ENCODE measurements at places on chromosomes 2 and 18.

GRCh38 chr18:66813138-66813537, 209.2 kb upstream of the CDH19 start:
- no peak for DNase-seq

DNA sequence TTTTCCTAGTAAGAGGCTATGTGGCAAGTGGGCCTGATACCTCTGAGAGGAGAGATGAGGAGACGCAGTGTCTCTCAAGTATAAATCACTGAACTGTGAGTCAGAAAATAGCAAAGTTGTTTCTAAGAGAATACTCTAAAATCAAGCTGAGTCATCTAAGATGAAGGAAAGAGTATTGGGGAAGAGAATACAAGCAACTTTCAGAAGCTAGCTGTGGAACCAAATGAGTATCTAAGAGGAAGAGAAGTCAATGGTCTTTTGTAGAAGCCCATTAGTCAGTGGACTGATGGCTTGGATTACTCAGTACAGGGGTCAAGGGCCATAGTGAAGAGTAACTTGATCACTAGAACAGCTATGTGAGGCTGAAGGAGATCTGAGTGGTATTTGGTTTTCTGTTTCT, 2.7 kb upstream of the DCC start:
- no peak for DNase-seq

GRCh38 chr18:52554180-52554579, 214.2 kb downstream of the DCC start:
- no peak for DNase-seq

GRCh38 chr2:71558300-71559051, 105.1 kb downstream of the DYSF start:
- no peak for DNase-seq

DNA sequence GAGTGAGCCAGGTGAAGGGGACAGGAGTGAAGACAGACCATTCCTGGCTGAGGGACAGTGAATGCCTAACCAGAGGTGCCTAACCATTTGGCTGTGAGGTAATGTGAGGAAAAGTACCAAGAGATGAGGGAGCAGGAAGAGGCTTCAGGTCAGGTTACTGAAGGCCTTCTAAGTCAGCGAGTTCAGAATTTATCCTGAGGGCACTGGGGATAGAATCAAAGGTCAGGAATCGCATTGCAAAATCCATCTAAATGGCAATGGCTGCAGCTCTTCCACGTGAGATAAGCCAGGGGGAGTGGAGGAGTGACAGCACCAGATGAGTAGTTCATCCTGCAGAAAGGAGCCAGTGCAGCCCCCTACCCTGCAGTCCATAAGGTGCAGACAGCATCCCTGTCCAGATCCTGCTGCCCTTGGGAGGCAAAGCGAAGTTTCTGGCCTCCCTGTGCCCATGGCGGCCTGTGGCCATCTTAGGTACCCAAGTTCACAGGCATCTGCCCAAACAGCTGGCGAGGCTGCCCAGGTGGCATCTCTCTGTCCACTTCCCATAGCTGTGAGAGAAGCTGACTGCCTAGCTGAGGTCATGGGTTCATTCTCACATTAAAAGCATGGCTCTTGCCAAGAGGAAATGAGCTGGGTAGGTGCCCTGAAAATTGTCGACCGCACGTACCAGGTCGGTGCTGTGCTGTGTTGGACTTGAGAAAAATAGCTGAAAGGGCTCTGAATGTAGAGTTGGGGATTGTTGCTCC, 49.5 kb downstream of the CYP27C1 start:
- DNase-seq = no peak

- peak; percentile 66 for DNase-seq
Observed at GRCh38 chr18:21241301-21242048, 557 bp upstream of the GREB1L start.

DNA sequence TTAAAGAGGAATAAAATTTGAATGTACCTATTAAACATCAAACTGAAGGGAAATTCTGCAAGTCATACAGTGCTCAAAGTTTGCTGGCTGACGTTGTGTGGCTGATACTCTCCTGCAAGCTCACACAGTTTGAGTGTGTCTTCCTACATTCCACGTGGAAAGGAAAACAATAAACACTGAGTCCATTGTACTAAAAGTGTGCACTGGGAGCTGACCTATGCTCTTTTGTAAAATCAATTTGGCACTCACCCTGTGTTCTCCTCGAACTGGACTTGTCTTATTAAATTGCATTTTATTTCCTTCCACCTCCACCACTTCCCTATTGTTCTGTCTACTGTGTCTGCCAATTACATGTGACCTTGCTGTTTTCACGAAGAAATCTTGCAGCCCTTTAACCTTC, 458.0 kb downstream of the CPS1 start:
- DNase-seq = no peak

- DNase-seq = no peak
Observed at GRCh38 chr2:185921048-185921756, 182.6 kb downstream of the FSIP2 start.

DNA sequence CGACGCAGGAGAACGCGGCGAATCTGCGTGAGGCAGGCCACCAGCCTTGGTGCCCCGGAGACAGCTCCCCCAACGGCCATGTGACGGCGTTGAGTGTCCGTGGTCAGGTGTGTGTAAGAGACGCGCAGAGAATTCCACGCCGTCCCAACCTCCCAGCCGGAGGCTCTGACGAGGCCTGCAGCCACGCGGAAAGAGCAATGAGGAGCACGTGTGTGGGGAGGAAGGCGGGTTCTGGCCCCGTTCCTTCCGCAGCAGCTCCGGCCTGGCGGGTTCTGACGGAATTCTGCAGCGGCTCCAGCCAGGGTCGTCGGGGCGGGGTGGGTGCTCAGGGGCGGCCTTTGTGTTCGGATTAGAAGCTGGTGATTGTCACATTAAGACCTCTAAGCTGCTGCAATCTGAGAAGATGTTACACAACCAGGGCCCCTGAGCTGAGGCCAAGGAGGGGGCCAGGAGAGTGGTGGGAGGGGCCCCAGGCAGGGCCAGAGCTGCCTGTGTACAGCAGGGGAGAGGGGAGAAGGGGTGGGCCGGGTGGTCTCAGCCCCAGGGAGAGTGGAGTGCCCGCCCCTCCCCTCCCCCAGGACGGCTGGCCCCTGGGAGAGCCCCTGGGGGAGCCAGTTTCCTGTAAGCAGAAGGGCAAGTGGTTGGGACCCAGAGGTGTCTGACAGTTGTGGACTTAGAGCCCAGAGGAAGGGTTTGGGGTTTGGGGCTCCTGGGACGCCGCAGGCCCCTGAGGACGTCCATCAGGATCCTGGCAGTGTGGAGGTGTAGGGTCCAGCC, 5.1 kb upstream of the GAL3ST2 start:
- DNase-seq = no peak

GRCh38 chr2:219483451-219484342, 15.0 kb upstream of the GMPPA start:
- DNase-seq = no peak

DNA sequence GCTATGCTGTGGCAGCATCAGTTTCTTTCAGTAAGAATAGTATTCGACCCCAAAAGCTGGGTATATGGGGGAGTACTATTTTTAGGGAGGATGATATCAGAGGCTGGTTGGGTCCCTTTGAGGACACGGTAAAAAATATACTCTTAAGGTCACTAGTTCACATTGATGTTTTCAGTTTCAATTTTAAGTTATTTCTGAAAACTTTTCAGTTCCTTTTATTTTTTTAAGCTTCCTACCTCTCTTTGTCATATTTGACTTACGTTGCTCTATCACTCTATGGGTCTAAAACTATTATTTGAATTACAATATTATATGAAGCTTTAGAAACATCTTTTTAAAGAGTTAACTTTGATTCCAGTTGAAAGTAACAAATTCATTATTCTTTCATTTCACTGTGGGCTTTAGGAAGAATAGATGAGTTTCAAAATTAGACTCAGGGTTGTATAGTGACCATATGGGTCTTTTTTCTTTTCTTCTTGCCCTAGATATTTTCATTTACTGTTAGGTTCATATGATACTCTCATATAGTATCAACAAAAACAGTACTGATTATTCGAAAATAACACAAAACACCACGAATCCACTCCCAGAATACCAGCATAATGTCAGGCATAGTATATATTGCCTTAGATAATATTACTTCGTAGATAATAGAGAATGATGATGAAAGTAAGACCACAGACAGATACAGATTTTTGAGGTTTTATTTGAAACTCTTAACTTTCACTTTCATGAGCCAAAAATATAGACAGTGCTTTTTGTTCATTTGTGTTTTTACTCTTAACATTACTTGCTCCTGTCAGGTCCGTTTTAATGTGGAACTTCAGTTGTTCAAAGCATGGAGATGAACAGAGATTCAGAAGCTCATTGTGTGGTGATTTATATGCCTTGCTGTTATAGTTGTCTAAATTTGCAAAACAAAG, 9.8 kb downstream of the RMDN2 start:
- DNase-seq = no peak

DNA sequence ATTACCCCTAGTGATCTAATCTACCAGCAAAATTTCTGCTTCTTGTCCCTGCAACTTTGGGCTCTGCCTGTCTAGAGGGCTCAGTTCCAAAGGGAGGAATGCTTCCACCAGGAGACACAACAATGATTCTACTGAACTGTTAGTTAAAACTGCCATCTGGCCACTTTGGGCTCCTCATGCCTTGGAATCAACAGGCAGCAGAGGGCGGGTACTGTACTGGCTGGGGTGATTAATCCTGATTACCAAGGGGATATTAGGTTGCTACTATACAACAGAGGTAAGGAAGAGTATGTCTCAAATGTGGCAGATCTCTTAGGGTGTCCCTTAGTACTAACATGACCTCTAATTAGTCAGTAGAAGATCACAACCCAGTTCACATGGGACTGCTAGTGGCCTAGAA, 21.4 kb downstream of the HADHA start:
- no peak for DNase-seq

DNA sequence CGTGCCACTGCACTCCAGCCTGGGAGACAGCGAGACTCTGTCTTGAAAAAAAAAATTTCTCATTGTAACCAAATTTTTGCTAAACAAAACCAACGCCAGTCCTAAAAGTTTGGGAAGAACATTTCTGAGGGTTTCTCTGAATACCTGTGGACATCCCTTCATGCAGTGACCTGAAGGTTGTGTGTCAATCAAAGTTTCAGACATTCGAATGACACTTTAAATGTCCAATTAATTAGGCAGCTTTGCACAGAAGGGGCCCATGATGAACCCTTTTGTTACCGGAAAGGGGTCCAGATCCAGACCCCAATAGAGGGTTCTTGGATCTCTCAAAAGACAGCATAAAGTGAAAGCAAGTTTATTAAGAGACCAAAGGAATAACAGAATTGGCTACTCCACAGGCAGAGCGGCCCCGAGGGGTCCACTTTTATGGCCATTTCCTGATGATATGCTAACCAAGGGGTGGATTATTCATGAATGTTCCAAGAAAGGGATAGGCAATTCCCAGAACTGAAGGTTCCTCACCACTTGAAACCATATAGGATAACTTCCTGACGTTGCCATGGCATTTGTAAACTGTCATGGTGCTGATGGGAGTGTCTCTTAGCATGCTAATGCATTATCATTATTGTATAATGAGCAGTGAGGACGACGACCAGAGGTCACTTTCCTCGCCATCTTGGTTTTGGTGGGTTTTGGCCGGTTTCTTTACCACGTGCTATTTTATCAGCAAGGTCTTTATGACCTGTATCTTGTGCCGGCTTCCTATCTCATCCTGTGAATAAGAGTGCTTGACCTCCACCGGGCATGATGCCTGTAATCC, 27.5 kb upstream of the HPCAL1 start:
- no peak for DNase-seq

DNA sequence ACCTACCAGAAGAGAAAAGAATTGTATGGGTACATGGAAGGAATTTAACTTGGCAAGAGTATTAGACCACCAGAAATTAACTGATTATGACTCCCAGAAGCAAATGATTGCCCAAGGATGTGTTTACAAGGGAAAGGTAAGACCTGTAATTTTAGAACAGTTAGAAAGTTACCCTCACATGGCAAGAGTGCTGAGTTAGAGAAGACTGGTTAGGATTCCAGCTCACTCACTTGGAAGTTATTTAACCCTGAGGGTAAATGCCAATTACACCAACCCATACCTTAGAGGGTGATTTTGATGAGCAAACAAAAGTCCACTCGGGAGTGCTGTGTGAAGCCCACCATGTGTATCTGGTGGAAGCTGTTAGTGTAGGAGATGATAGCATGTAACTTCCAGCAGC, 170.2 kb downstream of the TPGS2 start:
- no peak for DNase-seq

DNA sequence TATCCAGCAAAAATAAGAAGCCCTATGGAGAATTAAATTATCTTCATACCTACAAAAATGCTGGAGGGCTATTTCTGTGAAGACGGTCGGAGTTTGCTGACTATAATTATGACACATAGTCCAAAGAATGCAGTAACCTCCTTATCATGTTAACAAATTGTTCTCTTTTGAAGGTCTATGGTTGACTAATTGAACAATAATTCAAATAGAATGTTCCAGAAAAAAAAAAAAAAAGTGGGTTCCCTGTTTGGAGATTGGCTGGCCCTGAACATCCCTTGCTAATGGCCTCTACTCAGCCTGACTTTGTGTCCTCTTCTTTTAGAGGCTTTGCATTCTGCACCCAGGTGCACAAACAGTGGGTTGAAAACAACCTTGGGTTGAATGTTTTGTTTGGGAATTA, 82.8 kb upstream of the CCBE1 start:
- DNase-seq = no peak

DNA sequence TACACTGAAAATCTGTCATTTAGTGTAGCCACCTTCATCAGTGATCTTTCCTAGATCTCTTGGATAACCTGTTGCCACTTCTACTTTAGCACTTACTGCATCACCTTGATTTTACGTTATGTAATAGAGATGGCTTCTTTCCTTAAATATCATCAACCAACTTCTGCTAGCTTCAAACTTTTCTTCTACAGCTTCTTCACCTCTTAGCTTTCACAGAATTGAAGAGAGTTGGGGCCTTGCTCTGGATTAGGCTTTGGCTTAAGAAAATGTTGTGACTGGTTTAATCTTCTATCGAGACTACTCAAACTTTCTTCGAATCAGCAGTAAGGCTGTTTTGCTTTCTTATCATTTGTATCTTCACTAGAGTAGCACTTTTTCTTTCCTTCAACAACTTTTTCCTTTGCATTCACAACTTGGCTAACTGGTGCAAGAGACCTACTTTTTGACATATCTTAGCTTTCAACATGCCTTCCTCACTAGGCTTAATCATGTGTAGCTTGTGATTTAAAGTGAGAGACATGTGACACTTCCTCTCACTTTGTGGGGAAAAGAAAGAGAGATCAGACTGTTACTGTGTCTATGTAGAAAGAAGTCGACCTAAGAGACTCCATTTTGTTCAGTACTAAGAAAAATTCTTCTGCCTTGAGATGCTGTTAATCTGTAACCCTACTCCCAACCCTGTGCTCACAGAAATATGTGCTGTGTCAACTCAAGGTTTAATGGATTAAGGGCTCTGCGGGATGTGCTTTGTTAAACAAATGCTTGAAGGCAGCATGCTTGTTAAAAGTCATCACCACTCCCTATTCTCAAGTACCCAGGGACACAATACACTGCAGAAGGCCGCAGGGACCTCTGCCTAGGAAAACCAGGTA, 99.6 kb downstream of the ATL2 start:
- no peak for DNase-seq

GRCh38 chr2:96145848-96146152, 560 bp upstream of the DUSP2 start:
- DNase-seq = no peak

GRCh38 chr2:50723286-50723938, 308.5 kb downstream of the NRXN1 start:
- DNase-seq = no peak
